ENCODE measurements at places on chromosomes 2 and 18.

DNA sequence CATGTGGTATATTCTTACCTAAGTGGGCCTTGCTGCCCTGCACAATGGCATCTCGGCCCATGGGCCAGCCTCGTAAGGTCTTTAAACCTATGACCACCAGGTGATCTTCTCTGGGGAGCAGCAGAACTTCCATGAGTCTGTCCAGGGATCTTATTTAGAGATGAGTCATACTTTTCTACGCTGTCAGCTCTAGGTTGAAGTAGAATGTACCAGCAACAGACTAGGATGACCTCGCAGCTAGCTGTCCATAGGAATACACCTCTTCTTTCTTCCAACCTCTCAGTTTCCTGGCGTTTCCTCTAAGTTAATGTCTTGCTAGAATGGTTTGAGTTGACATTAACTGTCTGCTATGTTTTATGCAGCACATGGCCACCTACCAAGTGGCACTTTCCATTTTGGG is 15.6 kb upstream of the CXCR4 start:
- DNase-seq = no peak

GRCh38 chr2:229279516-229279915 is 8.4 kb upstream of the PID1 start:
- no peak for DNase-seq

GRCh38 chr2:171432969-171433762 is 624 bp downstream of the METTL8 start:
- DNase-seq = peak; percentile 33

GRCh38 chr2:190974629-190975361 is 39.2 kb downstream of the STAT1 start:
- no peak for DNase-seq

- no peak for DNase-seq
Observed at GRCh38 chr2:188937228-188938220, 36.6 kb upstream of the COL3A1 start.

GRCh38 chr2:15169326-15170069 is 391.6 kb downstream of the NBAS start:
- DNase-seq = no peak

- DNase-seq = no peak
Observed at GRCh38 chr2:195563857-195564512, 93.0 kb upstream of the SLC39A10 start.

DNA sequence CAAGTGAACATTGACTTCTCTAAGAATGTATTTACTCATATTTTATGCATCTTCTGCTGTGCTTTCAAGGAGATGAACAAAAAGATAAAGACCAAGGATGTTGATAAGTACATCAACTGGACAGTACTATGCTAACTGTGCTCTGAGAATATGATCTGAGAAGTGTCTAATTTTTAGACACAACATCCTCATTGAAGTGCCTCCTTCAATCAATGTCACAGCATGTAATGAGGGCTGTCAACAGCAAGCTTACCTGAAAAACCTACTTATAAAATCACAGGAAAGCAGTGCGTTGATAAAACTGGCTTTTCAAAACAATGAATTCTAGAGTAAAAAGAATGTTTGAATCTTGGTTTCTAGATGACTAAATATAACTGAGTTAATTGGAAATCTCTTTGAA is 452.9 kb upstream of the DSEL start:
- DNase-seq = no peak

Data from activated CD4-positive, alpha-beta T cell treated with anti-CD3 and anti-CD28 coated beads for 24 hours (primary cell).